ENCODE measurements at places on chromosomes 7 and 10.

GRCh38 chr10:60732807-60733516 is 45.3 kb upstream of the CDK1 start:
- DNase-seq = peak; percentile 18

GRCh38 chr7:86931439-86931838 is 128.0 kb downstream of the ELAPOR2 start:
- DNase-seq = no peak

GRCh38 chr7:83339907-83340306 is 177.2 kb upstream of the PCLO start:
- DNase-seq = no peak

GRCh38 chr10:78405231-78405630 is 371.6 kb downstream of the RPS24 start:
- DNase-seq = no peak

- DNase-seq = no peak
These were observed 2.0 kb upstream of the AASS start for GRCh38 chr7:122145937-122146645.

DNA sequence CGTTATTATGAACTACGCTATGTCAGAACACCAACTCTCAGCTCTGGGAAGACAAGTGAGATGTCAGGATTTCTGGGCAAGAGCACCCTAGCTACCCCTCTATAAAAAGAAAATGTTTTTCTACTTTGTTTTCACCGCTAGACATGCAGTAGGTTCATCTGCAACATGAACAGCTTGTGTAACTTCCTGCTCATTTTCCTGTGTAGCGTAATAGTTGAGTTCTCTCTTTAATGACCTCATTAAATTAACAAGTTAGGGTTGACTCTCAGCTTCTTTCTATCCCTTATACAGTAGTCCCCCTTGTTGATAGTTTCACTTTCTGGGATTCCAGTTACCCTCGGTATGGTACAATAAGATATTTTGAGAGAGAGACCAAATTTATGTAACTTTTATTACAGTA is 329.4 kb upstream of the ZNF32 start:
- DNase-seq = no peak

- DNase-seq = no peak
These were observed 239.1 kb upstream of the MYO3A start for GRCh38 chr10:25694971-25695370.

DNA sequence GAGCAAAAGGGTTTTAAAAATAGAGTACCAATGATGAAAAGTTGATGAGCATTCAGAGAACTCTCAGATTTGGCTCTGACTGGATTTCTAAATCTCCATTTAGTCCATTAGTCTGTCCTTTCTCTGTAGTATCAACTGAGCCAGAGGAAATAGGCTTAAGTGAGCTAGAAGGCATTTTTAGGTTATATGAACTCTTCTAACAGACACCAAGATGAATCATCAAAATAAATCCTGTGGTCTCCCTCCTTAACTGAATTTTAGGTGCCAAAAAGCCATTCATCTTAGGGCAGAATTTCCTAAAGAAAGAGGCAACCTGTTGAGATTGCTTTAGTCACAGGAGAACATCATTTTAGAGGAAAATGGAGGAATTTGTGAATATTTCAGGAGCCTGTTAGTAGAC is 305.1 kb downstream of the AUTS2 start:
- no peak for DNase-seq

GRCh38 chr10:107430446-107430845 is 265.9 kb upstream of the SORCS1 start:
- DNase-seq = no peak

- no peak for DNase-seq
These were observed 23.5 kb upstream of the GPR146 start for GRCh38 chr7:1020849-1021251.

- no peak for DNase-seq
These were observed 6.0 kb downstream of the PAX2 start for GRCh38 chr10:100751211-100751933.

- DNase-seq = no peak
These were observed 17.0 kb downstream of the ATE1 start for GRCh38 chr10:121910673-121911420.

DNA sequence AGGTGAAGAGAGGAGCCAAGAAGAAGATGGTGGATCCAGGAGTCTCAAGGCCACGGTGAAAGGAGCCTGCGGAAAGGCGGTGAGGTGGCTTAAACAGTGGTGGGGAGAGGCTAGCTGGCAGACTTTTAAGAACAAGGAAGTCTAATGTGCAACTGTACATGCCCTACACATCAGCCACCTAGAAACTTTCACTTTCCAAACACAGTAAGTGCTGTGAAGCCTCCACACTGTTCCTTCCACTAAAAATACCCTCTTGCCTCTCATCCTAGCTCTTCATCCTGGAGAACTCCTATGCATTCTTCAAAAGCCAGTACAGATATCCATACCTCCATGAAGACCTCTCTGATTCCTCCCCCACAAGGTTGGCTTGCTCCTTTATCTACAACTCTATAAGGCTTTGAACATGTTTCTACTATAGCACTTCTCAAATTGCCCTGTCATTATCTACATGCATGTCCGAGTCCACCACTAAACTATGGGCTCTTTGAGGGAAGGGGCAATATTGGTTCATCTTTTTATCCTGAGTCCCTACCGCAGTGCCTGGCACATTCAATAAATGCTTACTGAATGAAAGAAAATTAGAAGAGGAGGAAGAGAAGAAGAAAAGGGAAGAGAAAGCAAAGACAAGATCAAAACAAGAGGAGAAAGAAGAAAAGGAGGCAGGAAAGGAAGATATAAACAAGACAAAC is 54.2 kb downstream of the DNAJC12 start:
- DNase-seq = no peak

DNA sequence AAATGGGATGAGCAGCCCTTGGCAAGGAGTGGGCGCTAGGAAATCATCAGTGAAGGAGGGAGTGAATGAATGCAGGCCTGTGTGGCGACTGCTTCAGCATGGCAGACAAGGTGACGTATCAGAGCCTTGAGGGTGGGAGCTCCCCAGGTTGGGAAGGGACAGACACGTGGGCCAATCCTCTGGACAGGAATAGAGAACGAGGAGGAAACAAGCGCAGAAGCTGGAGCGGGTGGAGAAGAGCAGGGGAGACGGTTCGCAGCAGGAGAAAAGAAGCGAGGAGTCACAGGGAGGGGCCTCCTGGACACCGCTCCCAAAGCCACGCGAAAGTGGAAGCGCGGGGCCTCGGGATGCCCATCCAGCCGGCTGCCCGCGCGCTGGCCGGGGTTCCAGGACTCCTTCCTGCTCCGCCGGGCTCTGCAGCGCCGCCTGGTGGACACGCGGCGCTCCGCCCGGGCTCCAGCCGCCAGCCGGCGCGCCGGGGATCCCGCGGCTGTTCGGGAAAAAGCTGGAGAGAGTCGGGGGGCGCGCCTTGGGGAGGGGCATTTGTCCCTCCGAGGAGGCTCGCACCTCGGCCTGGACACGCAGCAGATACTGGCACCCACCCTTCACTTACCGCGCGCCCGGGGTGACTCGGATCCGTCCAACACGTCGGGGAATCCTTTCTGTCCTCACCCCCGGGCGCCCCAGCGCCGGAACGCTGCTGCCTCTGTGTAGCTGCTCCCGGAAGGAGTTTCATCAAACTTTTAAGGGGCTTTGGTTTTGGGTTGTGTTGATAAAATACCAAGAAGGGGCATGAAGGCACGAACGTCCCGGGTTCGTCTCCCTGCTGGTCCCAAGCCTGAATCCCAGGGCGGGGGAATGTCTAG is 6.3 kb downstream of the ZNF503 start:
- no peak for DNase-seq
